ENCODE measurements at places on chromosomes 7 and 10.

- peak; percentile 84 for DNase-seq
Observed at GRCh38 chr10:112639298-112639697, 192.3 kb downstream of the VTI1A start.

DNA sequence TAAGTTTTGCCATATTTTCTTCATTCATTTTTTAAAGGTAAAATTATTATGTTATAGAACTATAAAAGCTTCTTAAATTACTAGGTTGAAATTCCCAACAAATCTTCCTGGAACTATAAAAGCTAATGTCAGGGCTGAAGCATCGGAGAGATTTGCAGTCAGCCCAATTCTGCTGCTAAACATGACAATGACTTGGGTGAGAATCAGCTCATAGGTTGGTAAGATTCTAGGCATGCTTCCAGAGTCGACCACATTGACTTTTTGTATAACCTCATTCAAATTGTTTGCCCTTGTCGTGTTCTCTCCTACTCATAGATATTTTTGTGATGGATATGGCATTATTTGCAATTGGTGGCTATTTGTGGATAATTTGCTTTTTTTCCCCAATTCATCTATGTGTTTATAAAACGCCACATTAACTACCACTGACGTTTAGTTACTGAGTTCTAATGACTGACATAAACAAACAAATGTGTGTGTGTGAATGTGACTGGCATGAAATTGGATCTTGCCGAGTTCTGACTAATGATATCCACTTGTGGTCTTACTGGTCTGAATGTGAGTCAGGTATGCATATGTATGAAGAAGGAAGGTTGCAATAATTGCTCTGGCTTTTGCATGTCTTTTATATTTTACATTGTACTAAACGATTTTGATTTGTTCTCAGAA, 579.8 kb downstream of the PARD3 start:
- peak; percentile 93 for DNase-seq

DNA sequence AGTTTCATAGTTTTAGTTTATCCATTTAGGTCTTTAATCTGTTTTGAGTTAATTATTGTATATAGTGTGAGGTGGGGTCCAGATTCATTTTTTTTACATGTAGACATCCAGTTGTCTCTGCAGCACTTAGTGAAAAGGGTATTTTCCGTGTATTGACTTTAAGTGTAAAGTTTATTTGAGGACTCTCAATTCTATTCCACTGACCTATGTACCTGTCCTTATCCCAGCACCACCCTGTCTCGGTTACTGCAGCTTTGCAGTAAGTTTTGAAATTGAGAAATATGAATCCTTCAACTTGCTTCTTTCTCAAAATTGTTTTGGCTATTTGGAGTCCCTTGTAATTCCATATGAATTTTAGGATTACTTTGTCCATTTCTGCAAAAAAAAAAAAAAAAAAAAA, 29.8 kb downstream of the FHIP2A start:
- DNase-seq, result no peak

- no peak for DNase-seq
Observed at GRCh38 chr10:30870896-30871295, 160.8 kb downstream of the ZNF438 start.

- no peak for DNase-seq
Observed at GRCh38 chr10:98569853-98570252, 123.1 kb upstream of the HPS1 start.

GRCh38 chr7:69622960-69623359, 24.7 kb downstream of the AUTS2 start:
- no peak for DNase-seq

- DNase-seq, result no peak
Observed at GRCh38 chr7:26144184-26145080, 7.6 kb upstream of the NFE2L3 start.

- peak; percentile 22 for DNase-seq
Observed at GRCh38 chr7:20064181-20064970, 152.8 kb downstream of the MACC1 start.

DNA sequence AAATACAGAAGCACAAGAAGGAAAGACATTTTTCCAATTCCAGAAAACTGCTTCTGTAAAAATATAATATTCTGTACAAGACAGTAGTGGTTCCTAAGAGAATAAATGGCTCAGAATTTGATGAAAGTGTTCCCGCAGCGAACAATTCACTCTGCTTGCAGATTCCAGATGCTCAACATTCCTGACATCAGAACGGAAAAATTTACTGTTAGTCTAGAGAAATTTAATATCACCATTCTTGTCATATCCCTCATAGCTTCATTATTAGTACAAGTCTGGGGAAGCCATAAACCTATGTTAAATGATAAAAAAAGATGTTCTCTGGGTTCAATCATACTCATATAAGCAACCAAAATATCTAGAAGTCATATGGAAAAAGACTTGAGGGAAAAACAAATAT, 83.6 kb downstream of the MPP7 start:
- DNase-seq, result no peak

- DNase-seq, result no peak
Observed at GRCh38 chr10:70557876-70558275, 44.7 kb downstream of the PRF1 start.

DNA sequence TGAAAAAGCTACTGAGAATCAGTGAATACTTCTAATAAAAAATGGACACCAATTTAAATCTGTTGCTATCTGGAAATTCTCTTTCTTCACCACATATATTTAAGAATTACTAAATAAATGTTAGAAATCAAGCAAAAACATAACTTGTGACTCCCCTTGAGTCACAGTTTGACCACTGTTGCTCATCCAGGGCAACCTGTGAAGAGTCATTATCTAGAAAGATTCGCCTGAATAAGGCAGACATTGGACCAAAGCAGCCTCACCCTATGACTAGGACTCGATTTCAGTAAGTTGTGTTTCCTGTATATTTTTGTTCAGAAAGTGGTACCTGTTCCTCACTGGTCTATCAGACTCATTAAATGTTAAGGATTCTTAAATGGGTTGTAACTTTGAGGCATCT, 572.4 kb downstream of the ATRNL1 start:
- DNase-seq, result peak; percentile 1

DNA sequence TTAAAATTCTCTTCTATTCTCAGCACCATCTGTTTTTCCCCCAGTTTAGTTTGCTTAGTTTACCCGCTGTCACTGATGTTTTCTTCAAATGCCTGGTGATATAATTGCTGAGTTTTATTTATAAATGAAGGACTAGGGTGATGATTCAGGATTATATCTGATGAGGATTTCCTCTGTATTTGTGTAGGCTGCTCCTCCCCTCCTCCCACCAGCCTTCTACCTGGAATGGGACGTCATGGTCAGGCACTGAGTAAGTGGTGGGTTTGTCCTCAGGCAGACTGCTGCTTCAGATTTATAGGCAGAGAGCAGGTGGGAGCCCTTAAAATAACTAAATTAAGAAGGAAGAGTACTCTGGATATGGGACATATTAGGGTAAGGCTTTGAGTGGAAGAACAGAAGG, 35.8 kb downstream of the PALS2 start:
- peak; percentile 45 for DNase-seq

DNA sequence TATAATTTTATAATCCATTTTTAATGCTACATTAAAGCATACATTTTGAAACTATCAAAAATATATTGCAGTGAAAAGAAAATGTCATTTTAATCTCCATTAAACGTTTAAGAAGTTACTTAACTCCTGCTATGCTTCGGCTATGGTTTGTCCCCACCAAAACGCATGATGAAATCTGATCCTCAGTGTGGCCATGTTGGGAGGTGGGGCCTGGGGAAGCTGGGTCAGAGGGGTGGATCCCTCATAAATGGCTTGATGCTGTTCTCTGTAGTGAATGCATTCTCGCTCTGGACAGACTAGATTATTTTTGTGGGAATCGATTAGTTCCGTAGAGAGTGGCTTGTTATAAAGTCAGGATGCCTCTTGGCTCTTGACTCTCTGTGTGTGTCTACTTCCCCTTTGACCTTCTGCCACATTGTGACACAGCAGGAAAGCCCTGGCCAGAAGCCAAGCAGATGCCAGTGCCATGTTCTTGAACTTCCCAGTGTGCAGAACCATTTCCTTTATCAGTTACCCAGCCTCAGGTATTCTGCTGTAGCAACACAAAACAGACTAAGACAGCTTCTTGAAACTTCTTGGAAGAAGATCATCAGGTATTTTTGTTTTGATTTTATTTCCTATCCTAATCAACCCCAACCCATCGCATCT, 77.8 kb downstream of the TCERG1L start:
- no peak for DNase-seq

GRCh38 chr10:110355922-110356627, 51.4 kb upstream of the SMNDC1 start:
- DNase-seq, result no peak

DNA sequence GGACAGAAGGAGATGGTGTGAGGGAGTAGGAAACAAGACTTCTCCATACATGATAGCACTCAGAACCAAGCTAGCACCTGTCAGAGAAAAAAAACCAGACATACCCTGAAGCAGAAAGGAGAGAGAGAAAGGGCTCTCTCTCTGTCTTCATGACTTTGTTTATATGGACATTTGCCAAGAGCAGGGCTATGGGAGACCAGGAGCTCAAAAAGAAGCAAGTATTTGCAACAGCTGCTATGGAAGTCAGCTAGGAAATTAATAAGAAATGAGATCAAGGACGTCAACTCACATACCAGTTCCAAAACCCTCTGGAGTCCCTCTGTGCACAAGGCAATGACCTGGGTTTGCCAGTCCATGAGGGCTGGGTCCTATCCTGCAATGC, 111.6 kb downstream of the SGMS1 start:
- DNase-seq, result no peak

GRCh38 chr7:16078076-16078952, 343.0 kb downstream of the CRPPA start:
- peak; percentile 76 for DNase-seq

GRCh38 chr7:136272934-136273333, 295.8 kb upstream of the MTPN start:
- DNase-seq, result no peak

DNA sequence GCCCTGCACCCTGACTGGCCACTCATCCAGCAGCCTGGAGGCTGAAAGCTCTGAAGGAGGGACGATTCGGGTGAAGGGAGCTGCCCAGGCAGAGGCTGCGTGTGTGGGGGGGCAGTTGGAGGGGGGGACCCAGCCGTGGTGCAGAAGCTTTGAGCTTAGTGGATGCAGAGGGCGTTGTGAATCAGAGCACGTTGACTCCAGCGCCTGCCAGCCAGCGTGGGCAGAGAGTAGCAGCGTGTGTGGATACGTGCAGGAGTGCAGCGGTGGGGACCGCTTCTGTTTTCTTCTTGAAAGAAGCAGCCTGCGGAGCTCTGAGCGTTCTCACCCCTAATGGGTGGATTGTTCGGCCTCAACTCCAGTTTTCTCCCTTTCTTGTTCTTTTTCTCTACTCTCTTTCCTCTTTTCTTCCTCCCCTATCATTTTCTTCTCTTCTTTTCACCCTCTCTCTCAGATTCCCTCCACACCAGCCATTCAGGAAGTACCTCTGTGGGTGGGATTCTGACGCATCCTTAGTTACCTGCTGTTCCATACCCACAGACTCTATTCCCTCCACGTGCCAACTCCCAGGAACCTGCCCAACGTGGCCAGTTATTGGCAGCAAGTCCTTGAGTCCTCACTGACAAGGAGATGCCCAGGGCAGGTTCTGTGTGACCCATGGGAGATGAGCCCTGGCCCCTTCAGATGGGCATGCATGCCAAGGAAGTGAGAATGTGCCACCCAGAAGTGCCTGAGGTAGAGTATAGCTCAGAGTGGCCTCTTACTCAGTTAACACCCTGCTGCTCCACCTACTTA, 47.4 kb downstream of the SORCS3 start:
- DNase-seq, result no peak

DNA sequence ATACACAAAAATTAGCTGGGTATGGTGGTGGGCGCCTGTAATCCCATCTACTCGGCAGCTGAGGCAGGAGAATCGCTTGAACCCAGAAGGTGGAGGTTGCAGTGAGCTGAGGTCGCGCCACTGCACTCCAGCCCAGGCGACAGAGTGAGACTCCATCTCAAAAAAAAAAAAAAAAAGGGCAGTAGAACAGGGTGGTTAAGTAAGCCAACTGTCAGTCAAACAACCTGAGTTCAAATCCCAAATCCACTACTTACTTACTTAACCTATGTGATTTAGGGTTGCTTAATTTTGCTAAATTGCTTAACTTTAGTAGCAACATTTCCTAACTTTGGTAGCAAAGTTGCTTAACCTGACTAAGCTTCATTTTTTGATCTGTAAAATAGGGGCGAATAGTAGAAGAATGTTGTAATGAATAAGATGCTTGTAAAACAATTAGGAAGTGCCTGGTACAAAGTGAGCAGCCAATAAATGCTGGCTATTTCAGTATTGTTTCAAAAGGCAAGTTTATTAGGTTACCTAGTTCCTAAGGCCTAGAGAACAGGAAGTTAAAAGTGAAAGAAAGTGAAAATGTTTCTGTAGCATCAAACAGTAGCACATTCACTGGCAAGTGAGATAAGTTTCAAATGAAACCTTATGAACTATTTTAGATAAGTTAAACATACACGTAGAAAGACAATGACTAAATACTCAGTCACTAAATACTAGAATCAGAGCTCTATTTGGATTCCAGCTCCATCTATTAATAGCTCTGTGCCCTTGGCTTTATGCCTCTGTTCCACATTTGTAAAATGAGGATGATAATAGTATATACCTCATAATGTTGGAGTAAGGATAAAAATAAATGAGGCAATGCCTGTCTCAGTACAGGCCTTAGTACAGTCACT, 64.3 kb downstream of the HOXA1 start:
- peak; percentile 43 for DNase-seq

DNA sequence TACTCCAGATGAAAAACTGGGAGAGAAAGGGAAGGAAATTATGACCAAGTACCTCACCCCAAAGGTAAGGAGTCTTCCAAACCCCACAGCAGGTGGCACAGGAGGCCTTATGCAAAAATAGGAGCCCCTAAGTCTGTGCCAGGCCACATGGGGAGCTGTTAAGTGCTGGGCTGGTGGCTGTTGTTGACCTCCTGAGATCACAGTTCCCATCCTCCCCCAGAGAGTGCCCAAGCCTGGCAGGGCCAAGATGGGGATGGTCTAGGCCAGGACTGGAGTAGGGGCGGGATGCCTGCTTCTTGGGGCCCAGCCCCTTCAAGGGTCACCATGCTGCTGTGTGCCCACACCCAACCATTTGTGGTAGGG, 145.8 kb downstream of the RGS10 start:
- no peak for DNase-seq

DNA sequence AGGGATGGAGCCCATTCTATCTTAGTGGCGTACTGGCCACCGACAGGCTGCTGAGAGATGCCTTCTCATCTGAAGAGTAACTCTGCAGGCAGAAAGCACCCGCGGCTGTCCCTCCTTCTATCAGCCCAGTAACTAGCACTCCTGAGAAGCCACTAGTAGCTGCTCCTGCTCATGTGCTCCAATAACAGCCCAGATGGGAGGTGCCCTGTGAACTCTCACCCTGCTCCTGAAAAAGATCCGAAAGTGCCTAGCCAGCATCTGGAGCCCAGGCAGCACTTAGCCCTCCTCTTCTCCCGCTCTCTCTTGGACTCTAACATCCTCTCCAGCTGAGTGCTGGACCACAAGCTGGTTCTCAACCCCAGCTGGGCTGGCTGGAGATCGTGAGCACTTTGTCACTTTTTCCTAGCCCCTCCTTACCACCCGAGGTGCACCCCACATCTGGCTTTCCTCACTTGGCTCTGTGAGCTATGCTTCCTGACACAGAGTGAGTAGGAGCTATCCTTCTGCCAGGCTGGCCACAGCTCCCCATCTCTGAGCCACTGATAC, 239.2 kb downstream of the GRID1 start:
- DNase-seq, result no peak
